ENCODE measurements at places on chromosomes 12 and 14.

GRCh38 chr12:46908236-46908935 is 82.6 kb upstream of the SLC38A4 start:
- no peak for DNase-seq

DNA sequence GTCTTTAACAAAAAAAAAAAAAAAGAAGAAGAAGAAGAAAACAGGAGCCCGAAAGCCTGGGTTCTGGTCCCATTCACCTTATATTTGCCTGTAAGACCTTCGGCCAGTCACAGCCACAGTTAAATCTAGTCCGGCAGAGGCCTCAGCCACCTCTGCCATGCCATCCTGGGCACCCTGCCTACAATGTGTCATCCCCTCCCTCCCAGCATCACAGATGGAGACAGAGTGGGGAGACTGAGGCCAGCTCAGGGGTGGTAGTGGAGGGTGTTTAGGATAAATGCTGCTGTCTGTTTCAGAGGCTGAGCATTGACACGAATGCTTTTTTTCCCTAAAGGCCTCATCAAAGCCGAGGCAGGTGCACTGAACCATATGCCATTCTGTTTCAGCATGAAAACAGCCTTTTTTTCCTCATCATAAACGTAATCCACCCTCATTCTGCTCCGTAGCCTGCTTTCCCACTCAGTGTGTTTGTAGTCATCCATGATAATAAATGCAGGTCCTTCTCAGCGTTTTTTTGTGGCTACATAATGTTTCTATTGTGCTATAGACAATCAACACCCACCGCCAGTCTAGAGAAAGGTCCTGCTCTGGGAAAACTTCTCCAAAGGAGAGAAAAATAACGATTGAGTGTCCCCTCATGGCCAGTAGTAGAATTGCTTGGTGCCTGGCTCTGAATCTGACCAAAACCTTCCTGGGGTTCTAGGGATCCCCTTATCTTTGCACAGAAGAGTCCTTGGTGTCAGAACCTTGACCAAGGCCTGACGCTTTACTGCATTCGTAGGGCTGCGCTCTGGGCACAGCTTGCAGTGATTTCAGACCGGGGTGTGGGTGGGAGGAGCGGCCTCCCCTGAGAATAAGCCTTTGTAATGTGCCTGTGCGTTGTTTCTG is 41.1 kb upstream of the TSPAN9 start:
- DNase-seq: no peak

- DNase-seq: peak; percentile 24
Observed at GRCh38 chr14:99272899-99273765, 1.1 kb upstream of the BCL11B start.

DNA sequence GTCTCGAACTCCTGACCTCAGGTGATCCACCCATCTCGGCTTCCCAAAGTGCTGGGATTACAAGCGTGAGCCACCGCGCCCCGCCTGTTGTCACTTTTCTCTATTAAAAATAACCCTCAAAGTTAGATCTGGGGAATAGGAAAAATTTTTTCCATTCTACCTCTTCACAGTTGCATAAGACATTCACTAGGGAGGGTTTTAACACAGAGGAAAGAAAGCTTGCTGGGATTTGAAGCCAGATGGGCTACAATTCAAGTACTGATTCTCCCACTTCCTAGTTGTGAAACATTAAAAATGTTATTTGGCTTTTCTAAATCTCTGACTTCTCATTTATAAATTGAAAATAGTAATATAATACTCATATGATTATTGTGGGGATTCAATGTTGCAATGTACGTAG is 23.3 kb upstream of the SLC15A5 start:
- no peak for DNase-seq

Data from common myeloid progenitor, CD34-positive (primary cell).